ENCODE measurements at places on chromosomes 7 and 10.

- no peak for DNase-seq
Observed at GRCh38 chr7:126839624-126840023, 413.1 kb downstream of the GRM8 start.

DNA sequence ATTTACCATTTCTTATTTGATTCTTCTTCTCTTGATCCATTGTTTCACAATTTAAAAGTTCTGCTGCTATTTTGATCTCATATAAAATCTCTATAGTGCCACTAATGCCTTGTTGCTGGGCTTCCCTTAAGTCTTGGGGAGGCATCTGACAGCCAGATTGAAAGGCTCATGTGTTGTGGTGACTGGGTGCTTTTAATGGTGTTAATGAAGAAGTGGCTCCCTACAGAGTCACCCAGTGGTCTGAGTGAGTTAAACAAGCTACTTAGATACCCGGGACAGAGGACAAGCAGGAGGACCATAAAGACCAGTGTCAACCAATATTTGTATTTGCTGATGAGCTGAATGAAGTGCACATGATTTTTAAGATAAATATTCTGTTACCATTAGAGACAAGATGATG lies 176.4 kb upstream of the HABP2 start:
- DNase-seq, result no peak

DNA sequence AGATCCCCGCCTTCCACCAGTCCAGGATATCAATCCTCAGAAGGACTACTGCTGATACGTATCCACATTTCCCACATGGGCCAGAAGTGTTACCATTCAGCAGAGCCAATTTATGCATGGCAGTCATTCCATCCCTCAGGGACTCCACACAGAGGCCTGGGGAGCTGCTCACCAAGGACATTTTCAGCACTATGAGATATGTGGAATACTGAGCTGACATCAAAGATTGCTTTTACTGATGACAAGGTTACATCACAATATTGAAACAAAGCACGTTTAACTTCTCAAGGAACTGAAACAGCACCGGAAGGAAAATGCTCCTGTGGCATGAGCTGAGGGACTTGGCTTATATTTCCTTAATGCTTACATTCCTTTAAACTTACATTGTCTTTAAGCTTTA lies 335.1 kb downstream of the BMPER start:
- no peak for DNase-seq

- DNase-seq, result no peak
Observed at GRCh38 chr10:97774811-97775294, 3.1 kb upstream of the SFRP5 start.

DNA sequence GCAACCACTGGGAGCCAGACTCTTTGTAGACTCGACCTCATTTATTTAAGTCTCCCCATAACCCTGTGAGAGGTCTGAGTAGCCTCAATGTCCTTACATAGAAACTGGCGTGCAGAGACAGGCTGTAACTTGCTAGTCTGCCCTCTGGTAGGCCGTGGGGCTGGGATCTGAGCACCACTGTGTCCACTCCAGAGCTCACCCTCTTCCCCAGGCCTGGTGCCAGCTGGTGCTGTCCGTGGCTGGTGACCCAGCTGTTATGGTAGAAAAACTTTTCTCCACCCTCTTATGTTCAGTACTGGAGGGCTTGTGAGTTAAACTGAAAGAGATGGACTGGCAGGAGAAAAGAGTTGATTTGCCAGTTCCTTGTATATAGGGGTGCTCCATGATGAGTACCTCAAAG lies 41.9 kb downstream of the ADAMTS14 start:
- DNase-seq, result no peak

GRCh38 chr10:58502956-58503355 lies 9.7 kb upstream of the BICC1 start:
- no peak for DNase-seq

- no peak for DNase-seq
Observed at GRCh38 chr10:7969623-7970022, 84.9 kb upstream of the GATA3 start.

GRCh38 chr10:12705943-12706342 lies 295.6 kb downstream of the CCDC3 start:
- no peak for DNase-seq

GRCh38 chr7:121139427-121139826 lies 150.9 kb downstream of the CPED1 start:
- DNase-seq, result no peak

GRCh38 chr7:43274752-43275151 lies 162.3 kb downstream of the HECW1 start:
- DNase-seq, result no peak

- no peak for DNase-seq
Observed at GRCh38 chr7:132817949-132818348, 241.7 kb upstream of the PLXNA4 start.

DNA sequence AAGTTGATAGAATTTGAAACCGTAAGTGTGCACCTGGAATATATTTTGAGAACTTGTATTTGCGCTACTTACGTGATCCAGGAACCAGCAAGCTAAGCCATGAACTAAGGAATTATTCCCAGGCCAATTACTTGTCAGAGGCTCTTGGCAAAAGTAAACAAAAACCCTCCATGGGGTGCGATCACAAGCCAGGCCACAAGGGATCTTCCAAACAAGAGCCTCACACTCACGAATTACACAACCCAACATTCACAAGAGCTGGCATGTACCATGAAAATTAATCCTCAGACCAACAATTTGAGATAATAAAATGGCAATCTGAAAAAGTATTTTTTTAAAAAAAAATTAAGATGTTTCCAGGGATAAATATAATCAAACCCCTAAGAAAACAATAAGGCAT lies 467.0 kb upstream of the AKR1E2 start:
- no peak for DNase-seq

- no peak for DNase-seq
Observed at GRCh38 chr7:78413568-78413967, 615.0 kb downstream of the PHTF2 start.

DNA sequence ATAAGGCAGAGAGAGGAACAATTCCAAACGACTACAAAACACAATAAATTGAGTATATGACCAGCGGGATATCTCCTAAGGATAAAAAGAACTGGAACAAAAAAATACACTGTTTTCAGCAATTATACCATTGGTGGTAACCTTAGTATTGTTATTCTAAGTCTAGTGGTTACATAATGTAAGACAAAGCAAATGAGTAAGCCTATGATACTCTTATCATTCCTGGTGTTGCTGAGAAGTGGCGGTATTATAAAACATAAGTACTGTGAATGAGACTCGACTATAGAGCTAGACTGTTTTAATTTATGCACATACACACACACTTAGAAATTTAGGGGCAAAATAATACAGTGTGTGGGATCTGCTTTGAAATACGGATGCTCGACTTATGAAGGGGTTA lies 107.7 kb downstream of the NRBF2 start:
- DNase-seq, result no peak

DNA sequence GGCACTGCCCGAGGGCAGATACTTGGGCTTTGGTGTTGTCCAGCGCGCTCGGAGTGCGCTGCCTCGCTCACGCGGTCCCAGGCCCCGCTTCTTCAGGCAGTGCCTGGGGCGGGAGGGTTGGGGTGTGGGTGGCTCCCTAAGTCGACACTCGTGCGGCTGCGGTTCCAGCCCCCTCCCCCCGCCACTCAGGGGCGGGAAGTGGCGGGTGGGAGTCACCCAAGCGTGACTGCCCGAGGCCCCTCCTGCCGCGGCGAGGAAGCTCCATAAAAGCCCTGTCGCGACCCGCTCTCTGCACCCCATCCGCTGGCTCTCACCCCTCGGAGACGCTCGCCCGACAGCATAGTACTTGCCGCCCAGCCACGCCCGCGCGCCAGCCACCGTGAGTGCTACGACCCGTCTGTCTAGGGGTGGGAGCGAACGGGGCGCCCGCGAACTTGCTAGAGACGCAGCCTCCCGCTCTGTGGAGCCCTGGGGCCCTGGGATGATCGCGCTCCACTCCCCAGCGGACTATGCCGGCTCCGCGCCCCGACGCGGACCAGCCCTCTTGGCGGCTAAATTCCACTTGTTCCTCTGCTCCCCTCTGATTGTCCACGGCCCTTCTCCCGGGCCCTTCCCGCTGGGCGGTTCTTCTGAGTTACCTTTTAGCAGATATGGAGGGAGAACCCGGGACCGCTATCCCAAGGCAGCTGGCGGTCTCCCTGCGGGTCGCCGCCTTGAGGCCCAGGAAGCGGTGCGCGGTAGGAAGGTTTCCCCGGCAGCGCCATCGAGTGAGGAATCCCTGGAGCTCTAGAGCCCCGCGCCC lies at the start of gene NPY:
TSS of gene NPY (plus strand) at position 294 of the 802 bp plus-strand sequence. CDS start 1,051 bp downstream, outside the sequence.
- no peak for DNase-seq

DNA sequence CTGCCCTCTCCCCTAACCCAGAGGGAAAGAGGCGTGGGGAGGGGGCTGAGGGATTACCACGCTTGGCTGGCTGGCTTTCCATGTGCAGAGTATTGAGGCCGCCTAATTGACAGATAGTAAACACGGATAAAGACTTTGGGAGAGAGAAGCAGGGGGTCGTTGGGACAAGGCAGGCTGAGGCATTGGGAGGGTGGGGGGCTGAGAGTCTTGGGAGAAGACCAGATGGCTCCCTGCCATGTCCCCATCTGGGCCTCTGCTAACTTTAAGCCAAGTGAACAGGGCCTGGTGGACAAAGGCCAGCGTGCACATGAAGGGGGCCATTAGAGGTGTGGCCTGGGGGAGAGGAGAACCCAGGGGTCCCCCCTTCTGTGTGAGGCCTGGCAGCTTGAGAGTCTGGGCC lies 55.4 kb upstream of the MXI1 start:
- DNase-seq, result no peak

- DNase-seq, result peak; percentile 42
Observed at GRCh38 chr7:139620676-139621344, 97.3 kb downstream of the CLEC2L start.

DNA sequence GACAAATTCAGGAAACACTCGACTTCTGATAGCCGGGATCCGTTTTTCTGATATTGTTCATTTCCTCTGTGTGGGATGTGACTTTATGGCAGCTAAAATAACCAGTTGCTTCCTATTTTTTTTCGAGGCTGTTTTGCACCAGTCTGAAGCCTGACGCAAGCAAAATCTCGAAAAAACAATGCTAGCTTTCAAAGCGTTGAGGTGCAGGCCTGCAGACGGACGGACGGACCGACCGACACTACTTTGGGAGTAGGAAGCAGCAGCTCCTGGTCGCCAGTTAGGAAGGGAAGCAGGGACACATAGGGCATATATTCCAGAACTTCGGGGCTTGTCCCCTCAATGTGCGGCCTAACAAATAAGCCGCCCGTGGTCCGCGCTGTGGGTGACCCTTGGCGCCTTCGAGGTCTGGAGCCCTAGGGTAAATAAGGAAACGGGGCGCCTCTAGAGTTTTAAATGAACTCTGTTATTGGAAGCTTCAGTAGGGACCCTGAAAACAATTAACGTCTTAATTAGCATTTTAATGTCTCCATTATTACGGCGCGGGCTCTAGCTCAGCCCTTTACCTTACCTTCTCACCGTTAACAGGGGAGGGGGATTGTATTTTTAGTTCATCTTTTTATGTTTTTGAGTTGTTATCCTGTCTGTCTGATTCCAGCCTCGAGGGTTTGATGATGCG lies 1.3 kb downstream of the HHEX start:
- DNase-seq, result no peak

DNA sequence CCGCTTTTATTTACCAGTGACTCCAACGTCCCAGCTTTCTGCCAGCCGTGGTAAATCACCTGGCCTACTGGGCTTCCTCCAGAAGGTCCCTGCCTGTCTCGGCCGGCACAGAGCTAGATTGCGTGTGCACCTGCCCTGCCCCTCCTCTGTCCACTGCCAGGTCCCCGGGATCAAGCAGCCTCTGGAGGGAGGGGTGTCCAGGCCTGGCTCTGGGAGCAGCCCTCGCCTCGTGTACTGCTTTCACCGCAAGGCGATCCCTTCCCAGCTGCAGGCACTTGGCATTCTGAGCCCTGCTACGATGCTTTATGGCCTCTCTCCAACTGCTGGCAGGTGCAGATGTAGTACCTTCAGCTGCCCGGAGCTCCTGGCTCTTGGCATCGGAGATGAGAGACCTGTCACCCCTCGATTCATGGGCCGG lies 7.4 kb downstream of the SLC29A3 start:
- DNase-seq, result no peak

GRCh38 chr7:10845225-10845624 lies 128.4 kb upstream of the PHF14 start:
- no peak for DNase-seq

- peak; percentile 6 for DNase-seq
Observed at GRCh38 chr10:88793712-88794299, 8.7 kb upstream of the LIPM start.

- DNase-seq, result no peak
Observed at GRCh38 chr7:80253653-80254052, 119.0 kb downstream of the GNAI1 start.

- DNase-seq, result no peak
Observed at GRCh38 chr10:131880016-131880590, 20.7 kb upstream of the PPP2R2D start.

GRCh38 chr7:47901542-47901941 lies 46.7 kb downstream of the PKD1L1 start:
- no peak for DNase-seq
